CD4-positive, alpha-beta T cell treated with Interleukin-21 for 1 hour (primary cell): ENCODE measurements at places on chromosomes 6 and 20.

GRCh38 chr6:1422290-1422689, 32.9 kb downstream of the FOXF2 start:
- DNase-seq = no peak

DNA sequence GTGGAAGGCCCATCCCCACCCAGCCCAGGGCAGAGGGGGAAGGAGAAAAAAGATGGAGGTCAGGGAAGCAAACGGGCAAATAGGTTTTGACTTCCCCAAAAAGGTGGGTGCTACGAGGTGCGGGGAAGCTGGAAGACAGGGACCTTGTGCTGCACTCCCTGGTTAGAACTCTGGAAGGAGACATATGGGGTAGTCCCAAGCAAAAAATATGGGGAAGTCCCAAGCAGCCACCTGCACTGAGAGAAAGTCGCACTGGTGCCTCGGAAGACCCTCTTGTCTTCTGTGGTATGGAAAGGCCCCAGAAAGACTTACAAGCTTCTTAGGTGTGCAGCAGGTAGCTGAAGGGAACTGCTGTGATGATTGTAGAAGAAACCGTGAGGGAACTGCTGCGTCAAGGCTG, 93.8 kb upstream of the CEP85L start:
- no peak for DNase-seq

DNA sequence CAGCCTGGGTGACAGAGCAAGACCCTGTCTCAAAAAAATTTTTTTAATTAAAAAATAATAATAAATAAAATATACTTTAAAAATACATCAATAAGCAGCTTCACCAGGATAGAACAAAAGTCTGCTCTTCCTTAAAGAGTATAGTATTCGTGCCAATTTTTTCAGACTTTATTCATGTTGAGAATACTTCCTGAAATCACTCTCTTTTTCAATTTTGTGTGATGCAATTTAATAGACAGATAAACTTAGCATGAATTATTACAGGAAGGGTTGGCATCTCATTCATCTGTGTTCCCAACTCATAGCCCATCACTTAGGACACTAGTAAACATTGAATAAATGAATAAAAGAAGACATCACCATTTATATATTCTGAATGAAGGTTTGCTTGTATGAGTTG, 52.4 kb downstream of the IPCEF1 start:
- DNase-seq = no peak

- no peak for DNase-seq
Observed at GRCh38 chr6:130964289-130964688, 98.8 kb downstream of the EPB41L2 start.

DNA sequence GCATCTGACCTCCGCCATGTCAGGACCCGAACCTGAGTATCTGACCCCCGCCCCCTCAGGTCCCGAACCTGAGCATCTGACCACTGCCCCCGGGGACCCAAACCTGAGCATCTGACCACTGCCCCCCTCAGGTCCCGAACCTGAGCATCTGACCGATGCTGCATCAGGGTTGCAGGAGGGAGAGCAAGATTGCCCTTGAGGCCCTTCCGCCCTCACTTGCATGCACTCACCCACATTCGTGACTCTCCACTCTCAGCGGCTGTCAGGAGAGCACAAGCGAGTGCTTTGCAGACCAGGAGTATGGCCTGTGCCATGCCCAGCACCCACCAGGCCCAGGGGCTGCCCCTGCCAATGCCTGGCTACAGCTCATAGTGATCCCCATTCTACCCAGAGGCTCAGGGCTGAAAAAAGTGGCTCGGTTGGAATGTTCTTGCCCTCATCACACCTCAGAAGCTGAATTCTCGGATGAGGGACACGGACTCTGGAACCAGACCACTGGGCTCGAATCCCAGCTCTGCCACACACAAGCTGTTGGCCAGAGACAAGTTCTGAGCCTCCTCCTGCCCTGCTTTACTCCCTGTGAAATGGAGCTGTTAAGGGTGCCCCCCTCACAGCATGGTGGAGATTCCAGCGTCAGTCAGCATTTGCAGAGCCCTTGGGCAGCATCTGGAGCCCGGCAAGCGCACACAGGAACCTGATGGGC, 82.1 kb downstream of the DLL1 start:
- DNase-seq = no peak

DNA sequence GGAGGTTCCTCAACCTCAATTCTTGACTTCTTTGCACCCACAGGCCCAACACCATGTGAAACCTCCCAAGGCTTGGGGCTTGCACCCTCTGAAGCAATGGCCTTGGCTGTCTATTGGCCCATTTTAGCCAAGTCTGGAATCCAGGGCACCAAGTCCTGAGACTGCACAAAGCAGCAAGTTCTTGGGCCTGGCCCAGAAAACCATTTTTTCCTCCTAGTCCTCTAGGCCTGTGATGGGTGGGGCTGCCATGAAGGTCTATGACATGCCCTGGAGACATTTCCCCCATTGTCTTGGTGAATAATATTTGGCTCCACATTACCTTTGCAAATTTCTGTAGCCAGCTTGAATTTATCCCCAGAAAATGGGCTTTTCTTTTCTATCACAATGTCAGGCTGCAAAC, 849.6 kb upstream of the MANEA start:
- DNase-seq = no peak

GRCh38 chr20:15763366-15763765, 809.9 kb downstream of the KIF16B start:
- no peak for DNase-seq

GRCh38 chr6:35973670-35974222, 50.7 kb downstream of the SLC26A8 start:
- DNase-seq = no peak

DNA sequence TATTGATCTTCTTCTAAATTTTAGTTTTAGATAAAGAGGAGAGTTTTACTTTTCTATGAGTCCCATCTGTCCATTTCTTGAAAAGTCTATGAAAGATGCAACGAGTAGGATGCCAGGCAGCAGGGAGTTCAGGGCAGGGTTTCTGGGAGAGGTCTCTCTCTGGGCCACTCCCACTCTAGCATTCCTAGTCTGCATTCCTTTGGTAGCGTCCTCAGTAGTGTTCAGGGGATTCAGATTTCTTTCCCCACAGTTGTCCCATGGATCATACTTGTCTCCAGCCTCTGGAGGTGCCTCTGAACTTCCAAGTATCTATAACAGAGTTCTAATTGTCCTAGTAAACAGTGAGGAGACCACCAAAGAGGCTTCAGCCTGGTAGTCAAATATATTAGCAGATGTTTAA, 225.3 kb downstream of the RIMS1 start:
- DNase-seq = no peak

- no peak for DNase-seq
Observed at GRCh38 chr20:43715511-43715910, 11.3 kb downstream of the GTSF1L start.

GRCh38 chr6:89073014-89073620, 7.4 kb upstream of the PNRC1 start:
- no peak for DNase-seq

GRCh38 chr6:44202972-44203750, 13.6 kb upstream of the MYMX start:
- no peak for DNase-seq

DNA sequence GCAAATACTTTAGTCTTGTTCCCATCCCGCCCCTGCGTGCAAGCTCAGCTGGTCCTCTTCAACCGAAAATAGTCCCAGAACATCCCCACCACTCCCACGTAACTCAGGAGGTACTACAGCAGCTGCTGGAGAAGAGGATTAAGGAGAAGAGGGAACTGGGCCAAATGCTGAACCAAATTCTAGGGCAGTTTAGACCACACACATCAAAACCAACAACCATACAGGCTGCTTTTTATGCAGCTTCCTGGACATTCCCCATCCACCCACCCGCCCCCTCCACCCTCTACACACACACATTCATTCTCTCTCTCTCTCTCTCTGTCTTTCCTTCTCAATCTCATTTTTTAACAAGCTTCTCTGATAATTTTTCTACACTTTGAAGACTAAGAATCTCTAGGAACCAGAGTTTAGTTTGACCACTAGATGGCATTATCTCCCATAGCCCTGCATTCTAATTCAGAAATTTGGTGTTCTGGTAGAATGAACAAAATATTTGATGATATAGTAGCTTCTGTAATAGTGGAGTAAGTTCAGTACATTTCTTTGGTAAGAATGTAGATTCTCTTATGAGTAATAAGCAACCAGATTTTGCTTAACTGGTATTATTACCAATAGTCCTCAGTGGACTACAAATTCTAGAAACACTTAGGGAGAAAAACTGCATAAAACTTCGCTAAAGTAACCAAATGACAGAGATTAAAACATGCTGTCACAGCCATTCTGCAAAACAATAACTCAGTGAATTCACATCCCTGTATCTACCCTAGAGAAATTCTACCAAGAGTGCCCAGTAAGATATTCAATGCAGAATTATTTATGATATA, 52.1 kb upstream of the BEND6 start:
- peak; percentile 40 for DNase-seq
